Tibial nerve (tissue), 4 donors: ENCODE measurements at places on chromosomes 12 and 14.

DNA sequence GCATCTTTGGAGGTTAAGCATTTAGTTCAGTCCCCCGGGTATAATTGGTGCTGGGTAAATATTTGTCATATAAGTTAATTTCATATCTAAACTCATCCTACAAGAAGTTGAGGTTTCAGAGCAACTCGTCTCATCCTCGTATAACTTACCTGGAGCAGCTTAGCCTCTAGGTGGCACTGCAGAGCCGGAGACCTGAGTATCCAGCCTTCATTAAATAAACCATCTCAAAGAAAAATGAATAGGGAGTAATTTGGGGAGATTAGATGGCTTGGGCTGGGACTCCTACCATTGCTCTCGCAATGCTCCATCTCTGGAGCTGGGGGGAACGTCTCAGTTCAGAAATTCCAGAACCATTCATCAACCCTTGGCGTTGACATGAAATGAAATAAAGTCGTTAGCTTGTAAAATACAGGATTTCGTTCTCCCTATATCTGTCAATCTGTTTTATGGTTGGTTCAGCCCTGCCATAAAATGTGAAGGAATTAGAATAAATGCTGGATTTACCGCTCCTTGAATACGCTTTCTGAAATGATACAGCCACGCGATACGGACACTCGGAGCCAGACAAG lies 122.9 kb upstream of the TMEM132D start:
- no peaks in the 10 kb centered on the region for H3K36me3 ChIP-seq
- DNase-seq = peak; percentile 11
- H3K4me1 ChIP-seq = no peaks in the 10 kb centered on the region

GRCh38 chr14:77026930-77027537 lies 1.5 kb downstream of the IRF2BPL start:
- no peaks in the 10 kb centered on the region for H3K4me1 ChIP-seq
- H3K27ac ChIP-seq = peak overlapping the region; percentile 99
- no peaks in the 10 kb centered on the region for H3K36me3 ChIP-seq
- H3K4me3 ChIP-seq = peak overlapping the region; percentile 71

- no peak overlapping the region for H3K4me3 ChIP-seq
- H3K36me3 ChIP-seq = no peaks in the 10 kb centered on the region
- no peak for DNase-seq
- H3K27me3 ChIP-seq = no peaks in the 10 kb centered on the region
- no peaks in the 10 kb centered on the region for H3K4me1 ChIP-seq
- H3K27ac ChIP-seq = no peak overlapping the region
Measured at GRCh38 chr14:104105071-104105821, 19.7 kb downstream of the ASPG start.

DNA sequence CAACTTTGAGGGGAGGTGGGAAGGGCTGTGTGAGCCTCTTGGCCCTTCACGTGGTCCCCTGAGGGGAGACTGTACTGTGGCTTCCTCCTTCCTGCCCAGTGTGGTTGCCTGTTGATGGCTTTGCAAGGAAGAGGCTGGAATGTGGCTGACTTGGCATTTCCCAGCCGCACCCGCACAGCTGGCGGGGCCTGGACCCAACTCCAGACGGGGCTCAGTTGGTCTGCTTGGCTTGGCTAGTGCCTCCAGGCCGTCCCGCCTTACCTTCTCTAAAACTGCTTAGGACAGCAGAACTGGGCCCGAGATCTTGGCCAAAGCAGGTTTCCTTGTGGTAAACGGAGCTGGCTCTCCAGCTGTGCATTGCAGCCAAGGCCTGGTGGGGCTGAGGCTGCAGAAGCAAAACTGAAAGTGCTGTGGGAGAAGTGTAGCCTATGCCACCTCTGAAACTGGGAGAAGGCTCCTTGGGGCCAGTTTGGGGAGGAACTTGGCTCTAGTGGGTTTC lies 139.5 kb downstream of the SMOC1 start:
- H3K27ac ChIP-seq = peak overlapping the region; percentile 39
- DNase-seq = peak; percentile 18
- peak overlapping the region; percentile 32 for H3K4me3 ChIP-seq
- no peaks in the 10 kb centered on the region for H3K27me3 ChIP-seq
- H3K4me1 ChIP-seq = no peaks in the 10 kb centered on the region

- peaks cover 33% of the 10 kb centered on the region for H3K4me1 ChIP-seq
- H3K27me3 ChIP-seq = no peaks in the 10 kb centered on the region
- H3K36me3 ChIP-seq = no peaks in the 10 kb centered on the region
- peak overlapping the region; percentile 75 for H3K4me3 ChIP-seq
Measured at GRCh38 chr14:105021656-105022275, 883 bp upstream of the CDCA4 start.

DNA sequence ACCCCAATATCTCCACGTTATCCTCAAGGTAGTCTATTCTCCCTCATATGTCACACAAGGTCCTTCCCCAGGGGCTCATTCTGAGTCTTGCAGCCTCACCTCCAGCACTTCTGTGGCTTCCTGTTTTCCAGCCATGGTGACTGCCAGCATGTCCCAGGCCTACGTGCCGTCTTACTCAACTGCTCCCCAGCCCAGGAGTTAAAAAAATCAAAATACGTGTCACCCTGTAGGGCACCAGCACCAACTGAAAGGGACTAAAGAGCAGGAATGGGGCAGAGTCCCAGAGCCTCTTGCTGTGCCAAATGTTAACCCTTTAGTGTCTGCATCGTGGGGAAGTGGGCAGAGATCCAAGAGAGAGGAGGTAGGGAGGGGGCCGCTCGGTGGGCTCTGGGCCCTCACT lies 37.0 kb upstream of the MED13L start:
- H3K4me3 ChIP-seq = no peak overlapping the region
- peaks cover 15% of the 10 kb centered on the region for H3K4me1 ChIP-seq
- no peaks in the 10 kb centered on the region for H3K36me3 ChIP-seq
- H3K27ac ChIP-seq = no peak overlapping the region
- DNase-seq = no peak

GRCh38 chr14:78302841-78303240 lies 132.7 kb downstream of the NRXN3 start:
- no peaks in the 10 kb centered on the region for H3K27me3 ChIP-seq
- no peak overlapping the region for H3K4me3 ChIP-seq
- no peaks in the 10 kb centered on the region for H3K36me3 ChIP-seq
- no peak for DNase-seq
- H3K27ac ChIP-seq = no peak overlapping the region
- no peaks in the 10 kb centered on the region for H3K4me1 ChIP-seq

DNA sequence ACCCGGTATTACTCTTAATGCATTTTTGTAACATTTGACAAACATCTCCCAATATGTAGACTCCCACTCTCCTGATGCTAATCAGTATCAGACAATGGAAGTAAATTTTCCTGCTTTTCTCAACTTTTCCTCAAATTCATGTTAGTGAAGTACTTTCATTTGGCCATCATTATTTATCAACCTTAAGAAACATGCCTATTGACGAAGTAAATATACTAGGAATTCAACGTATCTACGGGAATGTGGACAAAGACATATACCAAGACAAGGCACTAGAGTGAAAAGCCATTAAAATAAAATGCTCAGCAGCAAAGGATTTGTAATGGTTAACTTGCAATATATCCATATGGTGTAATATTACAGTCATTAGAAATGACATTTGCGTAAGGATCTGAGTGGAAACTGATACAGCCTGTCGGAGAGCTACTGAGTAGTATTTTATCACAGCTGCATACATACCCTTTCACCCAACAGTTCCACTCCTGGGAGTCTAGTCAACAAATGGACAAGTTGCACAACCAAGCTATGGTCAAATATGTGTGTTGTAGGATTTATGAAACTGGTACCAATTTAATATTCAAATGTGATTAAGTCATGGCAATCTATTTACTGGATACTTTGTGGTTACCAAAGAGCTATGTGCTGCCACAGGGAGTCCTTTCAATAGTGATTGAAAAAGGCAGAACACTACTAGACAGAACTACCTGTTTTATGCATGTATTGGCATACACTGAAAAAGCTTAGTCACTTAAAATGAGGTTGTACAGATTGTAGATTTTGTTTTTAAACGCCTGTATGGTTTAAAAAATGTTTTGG lies 26.5 kb downstream of the NUDT4 start:
- no peak overlapping the region for H3K27ac ChIP-seq
- no peaks in the 10 kb centered on the region for H3K27me3 ChIP-seq
- no peak overlapping the region for H3K4me3 ChIP-seq
- no peak for DNase-seq

GRCh38 chr12:89351489-89352241 lies 636 bp downstream of the DUSP6 start:
- peak overlapping the region; percentile 97 for H3K27ac ChIP-seq
- no peaks in the 10 kb centered on the region for H3K36me3 ChIP-seq
- no peaks in the 10 kb centered on the region for H3K27me3 ChIP-seq
- peak overlapping the region; percentile 89 for H3K4me3 ChIP-seq
- no peak for DNase-seq

DNA sequence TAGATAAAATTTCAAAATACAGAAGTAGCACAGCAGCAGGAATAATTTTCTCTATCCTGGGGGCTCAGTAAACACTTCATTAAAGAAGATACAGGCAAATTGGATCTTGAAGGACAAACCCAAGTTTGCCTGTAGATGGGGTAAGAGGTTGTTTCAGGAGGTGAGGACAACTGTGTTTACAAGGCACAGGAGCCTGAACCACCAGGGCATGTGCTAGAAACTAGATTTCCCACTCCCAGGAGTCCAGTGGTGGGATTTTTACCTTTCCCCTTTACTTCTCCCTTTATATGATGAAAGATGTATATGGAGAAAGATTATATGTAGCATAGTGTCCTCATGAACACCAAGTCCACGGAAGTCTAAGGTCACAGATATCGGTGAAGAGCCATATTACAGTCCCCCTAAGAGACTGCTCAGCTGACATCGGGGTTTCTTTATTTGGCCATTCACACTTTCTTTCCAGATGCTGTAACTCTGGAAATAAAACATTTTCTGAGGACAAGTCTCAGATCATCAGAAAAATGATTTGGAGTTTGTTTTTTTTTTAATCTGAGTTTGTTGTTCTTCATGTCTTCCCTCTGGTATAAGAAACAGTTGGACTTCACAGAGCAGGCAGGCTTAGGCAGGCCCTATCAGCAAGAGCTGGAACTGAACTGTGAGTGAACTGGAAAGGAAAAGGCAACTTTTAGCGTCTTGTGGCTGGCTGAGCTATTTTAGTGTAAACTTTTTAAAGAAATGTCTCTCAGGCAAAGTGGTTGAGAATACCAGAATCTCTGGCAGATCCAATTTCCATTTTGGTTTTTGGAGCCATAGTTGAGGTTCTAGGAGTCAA lies 8.0 kb upstream of the EVL start:
- no peak overlapping the region for H3K27ac ChIP-seq
- H3K27me3 ChIP-seq = no peaks in the 10 kb centered on the region
- H3K4me1 ChIP-seq = no peaks in the 10 kb centered on the region

GRCh38 chr12:124352839-124353238 lies 57.9 kb downstream of the RFLNA start:
- DNase-seq = no peak
- H3K27ac ChIP-seq = no peak overlapping the region
- no peak overlapping the region for H3K4me3 ChIP-seq
- H3K36me3 ChIP-seq = peaks cover 100% of the 10 kb centered on the region
- H3K4me1 ChIP-seq = peaks cover 57% of the 10 kb centered on the region

DNA sequence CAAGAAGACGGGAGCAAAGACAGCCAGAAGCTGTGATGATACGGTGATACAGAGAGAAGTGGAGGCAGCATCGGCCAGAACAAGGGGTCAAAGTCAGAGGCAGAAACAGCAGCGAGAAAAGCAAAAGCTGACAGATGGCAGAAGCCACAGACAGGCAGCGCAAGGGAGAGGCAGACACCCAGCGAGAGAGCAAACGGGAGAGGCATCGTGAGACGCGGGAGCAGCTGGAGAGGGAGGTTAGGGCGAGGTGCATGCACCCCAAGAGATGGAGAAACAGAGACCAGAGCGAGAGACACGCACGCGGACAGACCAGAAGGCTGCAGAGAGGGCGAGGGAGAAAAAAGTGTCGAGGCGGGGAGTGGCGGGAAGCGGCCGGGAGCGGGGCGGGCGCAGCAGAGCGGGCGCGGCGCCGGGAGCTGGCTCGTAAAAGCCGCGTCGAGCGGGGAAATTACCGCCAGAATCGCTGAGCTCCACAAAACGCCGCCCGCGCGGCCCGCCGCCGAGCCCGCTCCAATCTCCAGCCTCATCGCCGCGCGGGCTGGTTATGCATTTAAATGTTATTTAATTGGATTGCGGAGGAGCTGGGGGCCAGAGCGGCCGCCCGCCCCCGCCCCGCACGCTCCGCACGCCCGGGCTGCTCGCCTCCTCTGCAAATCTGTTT lies 15.6 kb downstream of the SMUG1 start:
- DNase-seq = peak; percentile 6
- H3K4me3 ChIP-seq = peak overlapping the region; percentile 39
- H3K4me1 ChIP-seq = no peaks in the 10 kb centered on the region
- peaks cover 12% of the 10 kb centered on the region for H3K36me3 ChIP-seq

DNA sequence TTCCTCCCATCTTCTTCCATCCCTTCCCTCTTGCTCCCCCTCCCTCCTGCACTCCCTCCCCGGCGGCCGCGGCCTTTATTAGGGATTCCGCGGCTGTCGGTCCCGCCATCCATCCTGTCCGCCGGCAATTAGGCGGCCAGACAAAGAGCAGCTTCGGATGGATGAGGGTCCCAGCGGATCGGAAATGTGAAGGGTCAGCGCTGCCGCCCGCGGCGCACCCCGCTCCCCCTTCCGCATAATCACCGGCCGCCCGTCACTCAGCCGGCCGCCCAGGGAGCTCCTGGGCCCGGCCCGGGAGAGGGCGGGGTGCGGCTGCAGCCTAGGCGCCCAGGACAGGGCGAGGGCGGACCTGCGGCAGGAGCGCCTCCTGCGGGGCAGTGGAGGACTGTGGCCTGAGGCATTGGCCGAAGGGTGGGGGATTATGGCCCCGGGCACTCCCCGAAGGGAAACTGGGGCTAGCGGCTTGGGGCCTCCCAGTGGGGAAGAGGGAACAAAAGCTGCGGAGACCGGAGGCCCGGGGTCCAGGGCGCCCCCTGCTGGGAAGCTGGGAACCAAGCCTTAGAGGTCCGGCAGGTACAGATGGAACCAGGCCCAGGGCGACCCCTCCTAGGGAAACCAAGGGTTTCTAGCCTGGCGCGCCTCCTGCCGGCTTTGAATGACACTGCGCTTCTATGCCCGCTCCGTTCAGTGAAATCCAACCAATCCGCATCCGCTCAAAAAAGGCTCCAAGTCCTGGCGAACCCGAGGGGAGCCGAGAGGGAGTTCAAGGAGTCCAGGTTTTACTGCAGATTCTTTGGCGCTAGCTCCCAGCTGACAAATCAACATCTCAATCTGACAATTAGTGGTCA lies 4.4 kb upstream of the DNAJC22 start:
- peak overlapping the region; percentile 56 for H3K4me3 ChIP-seq
- no peaks in the 10 kb centered on the region for H3K36me3 ChIP-seq
- DNase-seq = peak; percentile 40
- H3K27ac ChIP-seq = no peak overlapping the region
- peaks cover 43% of the 10 kb centered on the region for H3K4me1 ChIP-seq

DNA sequence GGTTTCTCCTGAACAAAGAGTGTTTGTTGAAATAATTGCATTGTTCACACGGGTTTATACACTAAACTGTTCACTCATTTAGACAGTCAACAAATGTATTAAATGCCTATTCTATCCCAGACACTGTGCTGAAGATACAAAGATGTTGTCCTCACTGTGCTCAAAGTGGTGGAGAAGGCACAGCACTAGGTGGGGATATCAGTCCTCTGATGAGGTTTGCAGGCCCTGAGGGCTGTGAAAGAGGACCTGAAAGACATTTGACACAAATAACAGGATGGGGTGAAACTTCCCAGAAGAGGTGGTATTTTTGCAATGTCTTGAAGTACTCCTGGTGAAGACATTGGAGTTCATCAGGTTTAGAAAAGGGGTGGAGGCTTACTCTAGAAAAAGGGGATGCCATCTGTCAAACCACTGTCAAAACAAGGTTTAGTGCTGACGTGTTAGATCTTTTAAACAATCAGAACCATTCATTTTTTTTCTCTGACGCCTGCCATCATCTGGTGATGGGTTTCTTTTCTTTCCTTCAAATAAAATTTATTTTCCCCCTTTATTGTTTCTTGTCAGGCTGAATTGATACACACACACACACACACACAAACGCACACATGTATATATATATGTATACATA lies 69.5 kb downstream of the ACSS3 start:
- no peaks in the 10 kb centered on the region for H3K4me1 ChIP-seq
- no peak overlapping the region for H3K27ac ChIP-seq
- H3K27me3 ChIP-seq = no peaks in the 10 kb centered on the region
- no peaks in the 10 kb centered on the region for H3K36me3 ChIP-seq
- DNase-seq = no peak
